ENCODE measurements at places on chromosomes 3 and 15.

GRCh38 chr15:29612701-29613100, 209.6 kb downstream of the TJP1 start:
- no peak for DNase-seq

DNA sequence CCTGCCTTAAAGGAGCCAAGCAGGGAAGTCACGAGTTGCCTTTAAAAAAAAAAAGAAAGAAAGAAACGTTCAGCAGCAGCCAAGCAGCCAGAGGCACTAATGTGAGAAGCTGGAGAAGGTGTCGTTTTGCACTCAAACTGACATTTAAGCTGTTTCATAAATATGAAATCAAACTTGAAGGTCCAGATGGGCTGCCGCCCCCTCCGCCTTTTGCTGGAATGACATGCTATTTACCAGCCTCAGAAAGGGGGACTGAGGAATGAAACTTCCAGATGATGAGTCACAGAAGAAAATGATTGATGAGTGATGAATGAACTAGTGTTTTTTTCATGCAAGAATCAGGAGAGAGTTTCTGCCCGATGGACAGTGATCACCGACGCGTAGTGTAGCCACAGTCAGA, 396.8 kb downstream of the IGSF11 start:
- DNase-seq, result no peak

GRCh38 chr3:56825567-56826438, 24.1 kb upstream of the ARHGEF3 start:
- no peak for DNase-seq

DNA sequence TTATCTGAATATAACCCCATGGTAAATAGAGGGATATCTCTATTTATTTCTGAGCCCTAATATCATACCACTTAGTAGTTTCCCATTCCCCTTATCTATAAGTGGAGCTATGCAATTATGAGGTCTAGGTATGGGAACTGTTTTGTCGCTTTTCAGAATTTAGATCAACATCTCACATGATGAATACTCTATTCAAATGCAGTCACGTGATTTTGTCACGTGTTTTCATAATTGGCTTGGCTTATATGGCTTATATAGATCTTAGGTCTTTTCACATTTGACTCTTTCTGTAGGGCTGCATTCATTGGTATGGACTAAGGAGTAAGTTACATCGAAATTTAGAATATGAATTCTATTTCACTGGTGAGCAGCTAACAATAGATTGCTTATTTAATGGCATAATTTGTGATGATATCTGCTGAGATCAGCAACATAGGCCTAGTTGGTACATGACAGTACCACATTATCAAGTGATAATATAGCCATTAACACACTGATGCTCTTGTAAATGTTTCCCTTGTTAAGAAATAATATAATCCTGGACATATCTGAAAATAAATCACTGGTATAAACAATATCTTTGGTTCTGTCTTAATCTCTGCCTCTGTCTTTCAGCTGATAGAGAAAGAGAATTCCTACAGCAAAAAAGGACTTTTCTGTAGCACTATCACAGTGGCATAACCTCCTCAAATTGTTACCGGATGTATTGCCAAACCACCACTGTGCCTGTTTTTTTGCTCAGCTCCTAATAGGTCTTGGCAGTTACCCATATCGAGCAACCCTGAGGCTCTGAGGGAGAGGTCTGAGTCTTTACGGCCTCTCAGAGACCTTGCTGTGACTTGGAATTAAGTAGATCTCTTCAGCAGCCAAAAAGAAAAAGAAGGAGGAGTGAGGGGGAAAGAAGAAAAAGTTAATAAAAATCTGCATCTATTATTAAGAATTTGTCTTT, 357.1 kb downstream of the ZPLD1 start:
- DNase-seq, result no peak

GRCh38 chr15:56228352-56228751, 15.3 kb downstream of the RFX7 start:
- no peak for DNase-seq

- DNase-seq, result no peak
Observed at GRCh38 chr15:62584301-62585235, 419.5 kb upstream of the C2CD4B start.

DNA sequence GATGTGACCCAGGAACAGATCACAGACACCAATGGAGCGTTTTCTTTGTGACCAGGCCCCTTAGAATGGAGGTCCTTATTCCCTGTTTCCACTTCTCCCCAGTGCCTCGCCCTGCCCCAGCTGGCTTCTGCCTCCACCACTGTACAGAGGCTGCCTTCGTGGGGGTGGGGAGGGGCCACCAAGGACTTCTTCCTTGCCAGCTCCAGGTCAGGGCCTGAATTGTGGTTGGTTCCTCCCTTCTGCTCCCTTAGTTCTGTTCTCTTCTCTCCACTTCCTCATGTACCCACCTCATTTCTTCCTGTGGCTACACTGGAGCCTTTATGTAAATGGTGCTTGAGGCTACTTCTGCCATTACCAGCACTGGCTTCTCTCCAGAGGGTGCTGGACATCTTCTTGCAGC, 16.4 kb downstream of the TGM4 start:
- DNase-seq, result no peak

GRCh38 chr3:175146258-175146657, 287.1 kb downstream of the NAALADL2 start:
- DNase-seq, result peak; percentile 18

- DNase-seq, result no peak
Observed at GRCh38 chr3:52280050-52280461, 1.6 kb upstream of the WDR82 start.

GRCh38 chr3:52310861-52311575, 5.1 kb upstream of the DNAH1 start:
- no peak for DNase-seq

- no peak for DNase-seq
Observed at GRCh38 chr3:128547368-128547987, 54.5 kb upstream of the GATA2 start.

Measured in NCI-H1694 treated with DMSO at 0.1 percent for 48 hours (cell line).